ENCODE measurements at places on chromosomes 7 and 10. TPM values are rescaled to one million over a fixed set of nuclear protein-coding genes. Genes with fewer than 3 reads are reported as not detected.
A peak's percentile ranks its signal among the peaks of the same experiment; 100 is the strongest.

ICA1 gene
- 5.8 TPM for total RNA-seq

DNA sequence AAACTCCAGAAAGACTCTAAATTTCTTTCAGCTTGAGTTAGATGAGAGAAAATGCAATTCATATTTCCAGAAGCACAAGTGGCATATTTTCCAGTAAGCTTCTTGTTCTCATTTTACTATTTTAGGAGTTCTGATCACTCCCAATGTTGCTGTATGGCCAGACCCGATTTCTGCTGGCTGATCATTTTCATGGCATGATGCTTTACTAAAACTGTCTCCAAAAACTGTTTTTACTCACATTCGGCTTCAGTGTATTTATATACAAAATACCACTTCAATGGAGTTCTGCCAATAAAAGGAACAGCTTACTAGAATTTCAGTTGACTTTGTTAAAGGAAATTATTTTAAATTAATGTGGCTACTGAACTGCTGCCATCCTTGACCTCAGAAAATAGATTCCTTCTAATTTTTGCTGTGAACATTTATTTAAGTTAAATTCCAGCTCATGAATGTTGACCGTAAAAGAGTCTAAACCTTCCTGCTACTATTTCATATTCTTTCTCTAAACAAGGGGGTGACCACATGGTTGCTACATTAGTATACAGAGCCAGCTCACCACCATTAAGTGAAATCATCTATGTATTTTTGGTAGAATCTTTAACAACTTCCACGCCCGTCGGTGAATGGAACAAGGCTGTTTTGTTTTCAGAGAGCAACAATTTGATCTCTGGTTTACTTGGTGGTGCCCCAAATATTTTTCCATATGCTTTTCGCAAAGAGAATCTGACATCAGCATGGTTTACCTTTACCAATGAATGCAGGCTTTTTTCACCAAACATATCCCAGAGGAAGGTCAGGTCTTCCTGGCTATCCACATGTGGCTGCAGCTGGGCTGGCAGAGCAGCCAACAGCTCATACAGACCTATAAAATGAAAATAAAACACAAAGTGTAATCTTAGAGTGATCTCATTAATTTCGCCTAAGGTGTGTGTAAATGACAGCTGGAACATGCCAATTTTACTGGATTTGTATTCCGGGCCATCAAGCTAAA, 101.2 kb downstream of the MPP7 start:
- H3K4me3 ChIP-seq, result no peak overlapping the region
- H3K4me1 ChIP-seq, result no peaks in the 10 kb centered on the region
- no peaks in the 10 kb centered on the region for H3K27me3 ChIP-seq
- H3K27ac ChIP-seq, result no peak overlapping the region
- no peak for DNase-seq

- DNase-seq, result peak; percentile 18
- no peaks in the 10 kb centered on the region for H3K36me3 ChIP-seq
- no peaks in the 10 kb centered on the region for H3K27me3 ChIP-seq
- H3K27ac ChIP-seq, result peak overlapping the region; percentile 64
Measured at GRCh38 chr7:74612015-74612829, 45.3 kb upstream of the GTF2I start.

DNA sequence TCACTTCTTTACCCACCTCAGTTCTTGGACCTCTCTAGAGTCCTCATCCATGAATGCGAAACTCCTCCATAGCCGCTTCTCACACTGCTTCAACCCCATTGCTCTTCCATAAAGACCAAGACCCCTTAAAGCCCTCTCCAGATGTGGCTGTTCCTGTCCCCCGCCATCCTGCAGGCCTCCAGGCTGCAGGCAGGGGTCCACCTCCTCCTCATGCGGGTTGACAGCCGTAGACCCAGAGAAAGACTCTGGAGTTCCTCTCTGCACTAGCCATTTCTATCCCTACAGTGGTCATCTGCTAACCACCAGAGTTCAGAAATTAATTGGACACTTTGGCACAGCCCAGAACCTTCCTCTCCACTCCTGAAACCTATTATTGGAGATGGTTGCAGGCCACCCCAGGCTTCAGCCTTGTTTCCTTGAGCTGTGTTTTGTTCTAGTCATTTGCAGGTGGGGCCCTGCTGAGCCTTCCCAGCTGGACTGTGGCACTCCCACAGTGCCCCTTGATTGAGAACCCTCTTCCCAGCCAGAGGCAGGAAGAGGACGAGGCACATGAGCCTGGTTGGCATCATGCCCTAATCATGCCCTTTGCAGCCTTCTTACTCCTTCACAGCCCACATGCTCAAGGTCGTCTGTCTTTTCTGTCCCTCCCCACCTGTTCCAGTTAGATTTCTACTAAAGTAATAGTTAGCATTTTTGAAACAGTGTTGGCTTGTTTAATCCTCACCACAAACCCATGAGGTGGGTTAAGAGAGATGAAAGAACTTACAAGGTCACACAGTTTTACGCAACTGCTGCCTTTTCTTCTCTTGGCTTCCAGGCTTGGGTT, 23.9 kb downstream of the CUL1 start:
- H3K4me1 ChIP-seq, result peaks cover 26% of the 10 kb centered on the region
- H3K27me3 ChIP-seq, result no peaks in the 10 kb centered on the region
- H3K4me3 ChIP-seq, result no peak overlapping the region
- no peak for DNase-seq
- H3K27ac ChIP-seq, result no peak overlapping the region

HTR7 gene
- not detected for total RNA-seq

DNA sequence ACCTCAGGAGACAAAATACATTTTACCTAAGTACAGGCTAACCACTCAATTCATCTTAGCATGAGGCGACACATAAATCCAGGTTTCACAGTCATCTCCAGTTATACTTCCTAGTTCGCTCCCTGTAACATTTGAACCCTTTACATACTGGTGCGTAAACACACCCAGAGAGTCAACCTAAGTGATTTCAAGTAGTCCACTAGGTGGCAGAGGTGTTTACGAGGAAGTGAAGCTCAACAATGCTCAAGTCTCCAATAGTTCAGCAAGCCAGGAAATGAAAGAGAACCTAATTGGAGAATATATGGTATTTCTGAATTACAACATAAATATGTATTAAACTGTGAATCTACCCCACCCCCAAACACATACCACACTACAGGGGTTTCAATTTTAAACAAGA, 76.3 kb upstream of the ABCB5 start:
- no peaks in the 10 kb centered on the region for H3K36me3 ChIP-seq
- no peaks in the 10 kb centered on the region for H3K4me1 ChIP-seq
- H3K27me3 ChIP-seq, result no peaks in the 10 kb centered on the region
- H3K27ac ChIP-seq, result no peak overlapping the region
- DNase-seq, result peak; percentile 20

- H3K27ac ChIP-seq, result no peak overlapping the region
- H3K36me3 ChIP-seq, result no peaks in the 10 kb centered on the region
- H3K4me3 ChIP-seq, result no peak overlapping the region
- peaks cover 19% of the 10 kb centered on the region for H3K4me1 ChIP-seq
- no peaks in the 10 kb centered on the region for H3K27me3 ChIP-seq
- DNase-seq, result no peak
Measured at GRCh38 chr7:151143261-151144015, 24.1 kb downstream of the GBX1 start.

DNA sequence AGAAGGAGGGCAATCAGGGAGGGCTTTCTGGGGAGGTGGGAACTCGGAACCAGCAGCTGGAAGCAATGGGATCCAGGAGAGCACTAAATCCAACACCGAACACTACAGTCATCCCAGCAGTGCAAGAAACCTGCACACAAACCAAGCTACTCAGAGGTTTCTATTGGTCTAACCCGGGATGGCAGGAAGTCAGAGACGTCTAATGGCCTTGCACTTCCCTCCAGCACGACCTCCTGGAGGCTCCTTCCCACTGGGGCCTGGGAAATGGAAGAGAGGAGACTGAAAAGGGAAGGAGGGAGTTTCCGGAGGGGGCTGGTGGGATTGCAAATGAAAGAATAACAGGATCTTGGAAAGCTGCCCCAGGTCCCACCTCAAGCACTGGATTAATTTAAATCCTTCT, 56.3 kb downstream of the TEX36 start:
- no peaks in the 10 kb centered on the region for H3K27me3 ChIP-seq
- no peak overlapping the region for H3K27ac ChIP-seq
- no peaks in the 10 kb centered on the region for H3K4me1 ChIP-seq
- DNase-seq, result no peak

DNA sequence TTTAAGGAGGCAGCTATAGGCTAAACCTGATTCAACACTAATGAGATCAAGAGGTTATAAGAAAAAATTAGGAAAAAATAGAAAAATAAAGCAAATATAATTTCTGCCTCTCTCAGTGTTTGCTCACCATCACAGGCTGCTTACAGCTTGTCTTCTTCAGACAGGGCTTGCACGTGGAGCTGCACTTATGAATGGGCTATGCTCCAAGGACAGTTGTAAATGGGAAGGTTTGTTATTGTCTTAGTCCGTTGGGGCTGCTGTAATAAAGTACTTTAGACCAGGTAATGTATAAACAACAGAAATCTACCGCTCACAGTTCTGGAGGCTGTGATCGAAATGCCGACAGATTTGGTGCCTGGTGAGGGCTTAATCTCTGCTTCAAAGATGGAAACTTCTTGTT, 219.8 kb downstream of the NEBL start:
- H3K27ac ChIP-seq, result no peak overlapping the region
- DNase-seq, result no peak
- H3K4me1 ChIP-seq, result peaks cover 25% of the 10 kb centered on the region

DNA sequence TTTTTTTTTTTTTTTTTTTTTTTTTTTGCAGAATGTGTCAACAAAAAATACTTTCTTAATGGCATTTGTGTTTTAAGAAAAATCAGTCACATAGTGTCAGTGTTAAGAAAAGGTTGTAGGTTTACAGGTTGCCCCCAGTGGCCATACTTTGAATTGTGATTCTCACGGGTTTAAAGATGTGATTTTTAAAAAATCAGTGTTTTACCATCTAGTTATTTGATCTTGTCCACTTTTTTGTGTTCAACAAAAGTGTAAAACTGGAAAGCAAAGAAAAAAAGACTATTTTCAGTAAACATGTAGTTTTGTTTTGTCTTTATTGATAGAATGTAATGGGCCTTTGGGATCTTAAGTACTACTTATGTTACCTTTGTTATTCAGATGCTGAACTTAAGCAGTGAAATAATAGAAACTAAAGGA, 25.7 kb downstream of the SUV39H2 start:
- no peaks in the 10 kb centered on the region for H3K4me1 ChIP-seq
- H3K27ac ChIP-seq, result no peak overlapping the region
- peak; percentile 43 for DNase-seq
- no peak overlapping the region for H3K4me3 ChIP-seq

MBL2 gene
- total RNA-seq, result not detected

DNA sequence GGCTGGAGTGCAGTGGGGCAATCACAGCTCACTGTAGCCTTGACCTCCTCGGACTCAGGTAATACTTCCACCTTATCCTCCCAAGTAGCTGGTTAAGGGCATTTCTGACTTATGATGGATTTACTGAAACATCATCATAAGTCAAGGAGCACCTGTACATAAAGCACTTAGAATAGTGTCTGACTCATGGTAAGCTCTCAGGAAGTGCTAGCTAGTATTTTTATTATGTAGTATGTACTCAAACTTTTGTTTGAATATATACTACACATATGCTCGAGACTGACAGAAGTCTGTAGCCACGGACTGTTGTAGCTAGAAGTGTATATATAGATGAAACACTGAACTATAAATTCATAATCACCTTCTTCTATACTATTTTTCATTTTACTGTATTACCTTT, 107.5 kb upstream of the DNAJB12 start:
- H3K27ac ChIP-seq, result no peak overlapping the region
- DNase-seq, result no peak
- no peaks in the 10 kb centered on the region for H3K36me3 ChIP-seq
- H3K4me3 ChIP-seq, result no peak overlapping the region

DNA sequence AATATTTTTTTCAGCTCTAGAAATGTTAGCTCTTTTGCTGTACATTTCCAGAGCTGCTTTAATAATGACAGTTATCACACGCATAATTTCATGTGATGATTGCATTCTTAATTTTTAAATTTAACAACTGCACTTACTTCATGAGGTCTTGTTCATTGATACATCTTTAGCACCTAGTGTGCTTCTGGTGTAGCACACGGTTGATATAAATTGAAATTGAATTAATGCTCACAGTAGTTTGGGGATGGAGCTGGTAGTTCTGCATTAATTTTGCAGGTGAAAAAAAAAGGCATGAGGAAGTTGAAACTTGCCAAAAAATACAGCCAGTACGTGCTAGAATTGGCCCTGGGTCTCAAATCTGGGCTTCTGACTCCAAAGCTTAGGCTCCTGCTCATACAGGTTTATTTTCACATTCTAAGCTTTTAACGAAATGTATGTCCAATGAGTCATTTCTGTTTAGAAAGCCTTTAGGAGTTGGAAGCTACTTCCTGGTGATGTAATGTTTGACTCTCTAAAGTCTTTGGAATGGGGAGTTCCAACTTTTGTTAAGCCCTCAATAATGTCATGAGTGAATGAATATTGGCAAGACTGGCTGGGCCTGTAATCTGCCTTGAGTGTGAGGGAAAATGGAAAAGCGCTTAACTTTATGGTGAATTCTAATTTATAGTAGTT, 62.5 kb downstream of the DAGLB start:
- H3K36me3 ChIP-seq, result no peaks in the 10 kb centered on the region
- H3K27me3 ChIP-seq, result no peaks in the 10 kb centered on the region
- peaks cover 8% of the 10 kb centered on the region for H3K4me1 ChIP-seq

LRRC17 gene
- total RNA-seq, result 4.3 TPM

- no peaks in the 10 kb centered on the region for H3K27me3 ChIP-seq
- DNase-seq, result peak; percentile 49
- no peak overlapping the region for H3K4me3 ChIP-seq
- H3K4me1 ChIP-seq, result no peaks in the 10 kb centered on the region
- no peaks in the 10 kb centered on the region for H3K36me3 ChIP-seq
Measured at GRCh38 chr7:127447326-127447945, 54.9 kb upstream of the ZNF800 start.
